A549 treated with GW870086 at 1 μM for 4 hours (cell line): ENCODE measurements at places on chromosomes 7 and 10. TPM values are rescaled to one million over a fixed set of nuclear protein-coding genes. Genes with fewer than 3 reads are reported as not detected.

Gene ACADSB
- total RNA-seq = 6.5 to 10.3 TPM (median 8.5 TPM) in 5 replicates

Gene VGF
- total RNA-seq = 12.8 to 27.7 TPM (median 17.7 TPM) in 5 replicates

Gene CYP2W1
- 0.05 to 0.09 TPM (median 0.07 TPM) in 3 of 5 replicates, not detected in the others for total RNA-seq

Gene MBL2
- total RNA-seq = not detected in 5 replicates

Gene ALOX5
- total RNA-seq = 0.17 to 0.56 TPM (median 0.31 TPM) in 5 replicates

Gene GPC2
- 0.32 to 1.5 TPM (median 0.84 TPM) in 5 replicates for total RNA-seq

Gene TRIM50
- 0.08 TPM in 1 of 5 replicates, not detected in the others for total RNA-seq

Gene OR2AE1
- total RNA-seq = not detected in 5 replicates
